Transverse colon (tissue), 4 donors: ENCODE measurements at places on chromosomes 7 and 10. TPM values are rescaled to one million over a fixed set of nuclear protein-coding genes. Genes with fewer than 3 reads are reported as not detected.

DNA sequence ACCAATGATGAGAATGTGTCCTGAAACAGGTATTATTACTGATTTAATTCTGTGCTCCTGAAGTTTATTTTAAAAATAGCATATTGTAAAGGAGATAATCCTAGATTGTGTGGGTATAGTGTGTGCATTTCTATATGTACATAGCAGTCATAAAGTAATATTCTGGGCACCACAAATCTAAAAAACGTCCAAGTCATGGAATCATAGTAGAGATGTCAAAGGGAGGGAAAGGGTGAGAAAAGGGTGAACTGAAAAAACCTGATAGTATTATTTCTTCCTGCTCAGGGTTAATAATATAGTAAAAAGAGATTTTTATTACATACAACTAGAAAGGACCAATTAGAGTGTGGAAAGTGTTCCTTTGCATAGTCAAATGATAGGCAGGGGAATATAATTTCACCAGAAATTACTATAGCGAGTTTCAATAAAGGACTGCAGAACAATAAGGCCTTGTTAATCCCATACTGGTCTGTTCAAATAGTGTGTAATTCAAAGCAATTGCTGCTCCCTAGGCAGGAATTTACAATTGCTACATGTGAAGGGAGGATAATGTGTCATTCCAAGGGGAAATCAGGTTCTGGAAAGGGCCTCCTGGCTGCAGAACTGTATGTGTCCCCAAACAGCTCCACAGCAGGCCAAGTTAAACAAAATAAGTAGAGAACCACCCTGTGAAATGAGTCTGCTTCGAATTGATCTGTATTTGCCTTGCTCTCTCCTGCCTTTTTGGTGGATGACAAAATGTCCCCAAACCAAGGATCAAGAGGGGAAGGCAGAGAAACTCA, 42.5 kb upstream of the KMT2E start:
- peak; percentile 66 for DNase-seq

GRCh38 chr7:49308787-49309186, 384.4 kb downstream of the CDC14C start:
- no peak for DNase-seq

- DNase-seq, result no peak
These were observed 9.2 kb downstream of the GDF2 start for GRCh38 chr10:47331491-47331890.

DNA sequence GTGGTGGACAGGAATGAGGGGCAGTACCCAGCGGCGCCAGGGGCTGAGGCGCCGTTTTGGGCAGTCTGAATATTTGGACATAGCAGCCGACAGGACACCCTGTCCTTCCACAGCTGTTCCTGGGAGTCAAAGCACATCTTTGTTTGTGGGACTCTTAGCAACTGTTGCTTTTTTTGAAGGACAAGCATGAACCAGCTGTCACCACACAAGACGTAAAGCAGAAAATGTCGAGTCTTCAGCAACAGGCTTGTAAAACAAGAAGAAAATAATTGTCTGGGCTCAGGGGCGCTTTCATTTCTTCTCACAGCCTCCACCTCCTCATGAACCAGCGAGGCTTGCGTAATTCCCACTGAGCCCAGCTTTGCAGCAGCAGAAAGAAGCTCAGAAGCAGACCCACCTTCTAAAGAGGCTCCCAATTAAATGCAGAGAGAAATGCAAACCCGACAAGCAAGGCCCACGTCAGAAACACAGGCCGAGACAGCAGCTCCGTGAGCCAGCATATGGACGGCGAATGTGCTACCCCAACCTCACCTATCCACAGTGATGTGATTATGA, 68.9 kb upstream of the DNAAF5 start:
- no peak for DNase-seq

DNA sequence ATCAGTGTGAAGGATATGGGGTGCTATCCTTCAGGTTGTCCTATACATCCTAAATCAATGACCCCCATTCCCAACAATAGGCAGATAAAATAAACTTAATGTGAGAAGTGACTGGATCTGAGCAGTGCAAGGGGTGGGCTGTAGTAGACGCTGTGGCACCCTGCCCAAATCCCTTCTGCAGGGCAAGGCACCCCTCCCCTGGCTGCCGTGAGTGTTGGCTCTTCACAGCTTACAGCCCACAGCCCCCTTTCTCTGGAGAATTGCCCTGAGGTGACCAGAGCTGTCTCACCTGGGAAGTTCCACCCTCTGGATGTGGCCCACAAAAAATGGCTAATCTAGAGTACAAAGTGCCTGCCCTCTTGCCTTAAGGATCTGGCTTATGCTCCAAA, 25.8 kb upstream of the PPIF start:
- DNase-seq, result no peak

DNA sequence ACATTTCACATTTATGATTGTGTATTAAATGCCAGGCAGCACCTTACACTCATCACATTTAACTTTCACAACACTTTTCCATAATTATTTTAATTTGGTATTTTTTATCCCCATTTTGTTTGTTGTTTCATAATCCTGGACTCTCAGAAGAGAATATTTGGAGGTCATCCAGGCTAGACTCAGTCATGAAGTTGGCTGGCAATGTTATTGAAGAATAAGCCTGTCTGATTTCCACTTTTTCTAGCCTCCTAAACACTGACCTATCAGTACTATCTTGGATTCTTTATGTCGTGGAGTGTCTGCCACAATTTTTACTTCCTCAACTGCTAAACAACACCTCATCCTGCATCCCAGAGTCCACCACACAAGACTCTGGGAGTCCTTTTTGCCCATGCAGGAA, 372.3 kb upstream of the NRP1 start:
- DNase-seq, result no peak

- no peak for DNase-seq
These were observed 57.3 kb upstream of the ZEB1 start for GRCh38 chr10:31261511-31262311.

DNA sequence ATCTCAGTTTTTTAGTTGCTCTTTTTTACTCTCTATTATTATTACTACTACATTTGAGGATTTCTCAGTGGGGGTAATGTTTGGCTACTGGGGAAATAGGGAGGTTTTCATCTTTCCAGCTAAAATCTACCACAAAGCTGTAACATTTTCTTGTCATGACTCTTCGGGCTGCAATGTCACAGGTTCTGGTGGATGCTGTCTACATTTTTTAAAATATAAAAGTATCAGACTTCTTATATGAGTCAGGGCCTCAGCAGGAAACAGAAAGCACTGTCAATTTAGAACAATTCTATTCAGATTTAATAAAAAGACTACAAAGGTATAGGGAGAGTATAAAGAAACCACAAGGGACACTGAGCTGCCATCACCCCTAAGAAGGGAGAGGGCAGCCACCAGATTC, 61.6 kb downstream of the DNAJC12 start:
- DNase-seq, result no peak

- peak; percentile 73 for DNase-seq
These were observed 1.6 kb downstream of the PDGFA start for GRCh38 chr7:517774-518629.

DNA sequence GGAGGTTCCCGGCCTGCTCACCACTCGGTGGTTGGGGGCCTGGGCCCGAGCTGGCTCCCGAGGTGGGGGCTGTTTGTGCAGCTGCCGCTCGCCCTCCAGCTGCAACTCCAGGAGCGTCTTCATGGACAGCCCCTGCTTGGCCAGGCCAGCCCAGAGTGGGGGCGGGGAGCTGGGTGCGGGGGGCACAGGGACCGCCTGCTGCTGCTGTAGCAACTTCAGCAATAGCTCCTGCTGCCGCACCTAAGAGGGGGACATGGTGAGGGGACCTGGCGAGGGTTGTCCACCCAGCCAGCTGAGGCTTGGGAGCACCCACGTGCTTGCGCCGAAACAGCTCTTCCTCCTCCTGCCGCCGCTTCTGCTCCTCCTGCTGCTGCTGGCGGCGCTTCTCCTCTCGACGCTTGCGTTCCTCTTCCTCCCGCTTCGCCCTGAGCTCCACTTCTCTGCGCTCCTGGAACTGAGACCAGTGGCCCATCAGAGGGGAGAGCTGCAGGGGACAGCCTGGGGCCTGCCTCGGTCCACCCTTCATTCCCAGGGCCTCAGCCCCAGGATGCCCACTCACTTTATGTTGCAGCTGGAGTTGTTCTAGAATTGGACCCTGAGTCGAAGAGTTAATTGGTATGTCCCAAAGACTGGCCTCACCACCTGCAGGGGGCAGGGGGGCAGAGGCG, 9.6 kb downstream of the GNB2 start:
- DNase-seq, result no peak

- DNase-seq, result no peak
These were observed 40.0 kb upstream of the GSDME start for GRCh38 chr7:24797270-24797669.

DNA sequence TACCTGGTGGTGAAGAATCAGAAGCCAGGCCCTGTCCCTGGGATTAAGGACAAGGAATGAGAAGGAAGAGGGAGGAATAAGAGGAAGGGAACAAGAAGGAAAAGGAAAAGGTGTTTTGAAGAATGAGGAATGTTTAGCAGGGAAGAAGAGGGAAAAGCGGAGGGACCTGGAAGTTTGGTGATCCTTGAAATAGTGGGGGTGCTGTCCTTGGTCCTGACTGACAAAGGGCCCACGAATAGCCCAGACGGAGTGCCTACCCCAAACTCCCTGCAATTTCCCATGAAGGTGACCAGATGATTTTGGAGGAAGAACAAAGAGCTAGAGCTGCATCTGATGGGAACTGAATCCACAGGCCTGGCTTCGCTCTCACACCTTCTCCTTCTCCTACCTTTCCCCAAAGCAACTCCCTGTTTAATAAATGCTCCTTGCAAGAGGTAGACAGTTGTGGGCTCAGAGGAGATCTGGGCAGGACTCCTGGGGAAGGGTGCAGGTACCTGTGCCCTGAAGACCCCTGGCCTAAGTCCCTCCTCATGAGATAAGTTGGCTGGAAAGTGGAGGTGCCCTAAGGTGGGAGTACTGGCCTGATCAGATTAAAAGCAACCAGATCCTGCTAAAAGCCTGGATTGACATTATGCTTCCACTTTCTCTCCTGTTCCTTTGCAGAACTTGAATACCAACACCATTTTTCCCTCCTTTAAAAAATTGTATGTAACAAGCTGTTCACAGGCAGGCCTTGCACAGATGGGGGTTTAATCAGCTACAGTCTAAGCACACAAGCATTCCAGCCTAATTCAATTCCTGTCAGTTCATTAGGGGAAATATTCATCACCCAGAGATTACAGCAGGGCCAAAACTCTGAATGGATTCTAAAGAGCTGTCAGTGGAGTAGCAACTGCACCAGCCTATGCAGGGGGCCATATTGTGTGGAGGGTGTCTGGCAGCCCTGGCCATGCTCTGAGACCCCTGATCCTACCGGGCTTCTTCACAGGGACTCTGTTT, 19.4 kb downstream of the KAZALD1 start:
- no peak for DNase-seq

GRCh38 chr10:76190634-76191270, 759.3 kb downstream of the LRMDA start:
- DNase-seq, result no peak

DNA sequence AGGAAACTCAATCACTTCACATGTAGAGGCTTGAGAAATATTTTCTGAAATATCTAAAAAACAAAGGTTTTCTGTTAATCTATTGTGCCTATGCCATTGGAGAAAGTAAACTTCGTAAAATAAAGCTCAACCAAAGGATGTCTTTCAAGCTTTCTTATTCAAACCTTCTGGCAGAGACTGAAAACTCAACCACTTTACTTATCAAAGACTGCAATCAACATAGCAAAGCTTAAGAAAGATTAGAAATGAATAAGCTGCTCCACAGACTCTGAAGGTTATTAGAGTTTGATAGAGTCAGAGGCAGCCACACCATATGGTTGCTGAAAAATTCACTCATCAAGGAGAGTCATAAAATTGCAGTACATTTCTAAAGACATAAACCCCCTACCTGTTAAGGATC, 245.8 kb upstream of the MEOX2 start:
- no peak for DNase-seq

GRCh38 chr10:132453470-132453861, 56.5 kb downstream of the PWWP2B start:
- DNase-seq, result no peak

DNA sequence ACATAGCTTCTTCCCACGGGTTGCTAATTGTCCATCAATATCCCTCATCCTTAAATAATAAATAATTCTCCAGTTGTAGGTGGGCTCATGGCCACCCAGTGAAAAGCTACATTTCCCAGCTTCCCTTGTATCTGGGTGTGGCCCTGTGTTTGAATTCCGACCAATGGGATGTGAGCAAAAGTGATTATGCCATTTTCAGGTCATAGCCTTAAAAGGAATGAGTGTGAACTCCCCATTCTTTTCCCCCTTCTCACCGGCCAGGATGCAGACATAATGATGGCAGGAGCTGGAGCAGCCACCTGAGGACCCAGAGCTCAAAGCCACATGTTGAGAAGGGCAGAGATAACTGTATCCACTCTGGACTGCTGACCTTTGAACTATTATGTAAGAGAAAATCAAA, 30.3 kb upstream of the CALU start:
- DNase-seq, result no peak

GRCh38 chr7:25950488-25951413, 201.2 kb upstream of the NFE2L3 start:
- peak; percentile 96 for DNase-seq

GRCh38 chr7:74395745-74396311, 57.9 kb upstream of the GTF2IRD1 start:
- no peak for DNase-seq

DNA sequence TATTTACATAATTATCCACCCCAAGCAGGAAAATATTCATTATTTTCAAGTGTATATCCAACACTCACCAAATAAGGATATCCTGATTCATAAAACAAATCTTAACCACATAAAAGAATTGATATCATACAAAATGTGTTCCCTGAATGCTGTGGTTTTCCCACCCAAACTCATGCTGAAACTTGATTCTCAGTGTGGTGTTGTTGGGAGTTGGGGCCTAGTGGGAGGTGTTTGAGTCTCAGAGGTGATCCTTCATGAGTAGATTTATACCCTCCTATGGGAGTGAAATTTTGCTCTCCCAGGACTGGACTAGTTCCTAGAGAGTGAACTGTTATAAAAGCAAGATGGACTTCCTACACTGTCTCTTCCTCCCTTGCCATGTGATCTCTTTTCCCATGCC, 1028.3 kb downstream of the SORCS1 start:
- no peak for DNase-seq

DNA sequence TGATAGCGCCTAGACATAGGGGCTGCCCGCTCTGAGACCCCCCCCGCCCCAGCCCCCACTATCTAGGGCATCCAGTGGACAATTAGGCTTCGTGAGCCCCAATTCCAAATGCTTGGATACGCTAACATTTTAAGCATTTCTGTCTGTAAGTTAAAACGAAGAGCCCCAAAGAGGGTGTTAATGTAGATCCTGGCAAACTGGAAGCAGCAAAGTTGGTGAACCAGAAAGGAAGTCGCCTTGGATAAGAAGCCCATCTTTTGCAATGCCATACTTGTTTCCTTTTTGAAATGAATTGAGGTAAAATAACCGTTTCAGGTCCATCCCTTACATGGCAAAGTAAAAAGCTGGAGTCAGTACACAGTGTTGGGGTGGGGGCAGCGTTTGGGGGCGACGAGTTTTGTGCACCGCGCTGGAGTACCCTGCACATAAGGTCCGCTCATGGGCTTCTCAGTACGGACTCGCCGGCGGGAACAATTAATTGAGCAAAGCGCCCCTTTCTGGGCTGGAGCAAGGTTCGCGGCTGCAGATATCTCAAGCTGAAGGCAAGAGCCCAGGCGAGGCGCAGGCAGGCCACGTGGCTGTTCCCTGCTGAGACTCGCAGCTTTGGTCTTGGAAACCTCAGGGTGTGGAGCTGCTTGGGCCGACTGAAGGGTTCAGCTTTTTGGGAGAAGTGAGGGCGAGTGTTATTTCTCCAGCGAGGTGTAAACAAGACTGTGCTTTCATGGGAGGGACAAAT, 1.4 kb upstream of the TWIST1 start:
- no peak for DNase-seq

Gene IDI1
- total RNA-seq, result 47.5 TPM

Gene LMTK2
- 51.6 TPM for total RNA-seq

Gene ZNF789
- total RNA-seq, result 17.2 TPM

Gene STK32C
- total RNA-seq, result 2.2 TPM

Gene OR2AE1
- not detected for total RNA-seq

Gene ZNF282
- total RNA-seq, result 40.8 TPM

Gene CNNM1
- total RNA-seq, result 0.41 TPM
